ENCODE measurements at places on chromosomes 3 and 15. TPM values are rescaled to one million over a fixed set of nuclear protein-coding genes. Genes with fewer than 3 reads are reported as not detected.

Gene GASK1A
- 4.9 TPM for total RNA-seq

Gene GOLIM4
- 16.0 TPM for total RNA-seq

Gene GPR149
- total RNA-seq, result 1.7 TPM

Gene CRABP1
- 16.5 TPM for total RNA-seq

Gene CCDC39
- 0.49 TPM for total RNA-seq
